ENCODE measurements at places on chromosomes 11 and 22.

DNA sequence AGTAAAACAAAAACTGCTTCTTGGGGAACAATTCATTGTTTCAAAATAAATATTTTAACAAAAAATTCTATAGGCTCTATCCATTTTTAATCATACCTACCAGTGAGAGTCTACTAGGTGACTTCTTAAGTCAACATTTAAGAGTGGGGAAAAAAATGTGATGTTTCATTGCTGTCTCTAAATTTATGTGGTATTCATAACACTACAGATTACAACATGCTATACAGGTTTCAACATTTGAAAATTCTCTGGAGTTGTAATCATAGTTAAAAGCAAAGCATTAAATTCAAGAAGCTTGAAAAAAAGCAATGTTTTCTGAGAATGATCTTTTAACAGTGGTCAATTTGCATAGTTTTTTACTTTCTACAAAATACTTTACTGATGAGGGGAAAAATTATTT, 18.3 kb downstream of the SBF2 start:
- DNase-seq: no peak

DNA sequence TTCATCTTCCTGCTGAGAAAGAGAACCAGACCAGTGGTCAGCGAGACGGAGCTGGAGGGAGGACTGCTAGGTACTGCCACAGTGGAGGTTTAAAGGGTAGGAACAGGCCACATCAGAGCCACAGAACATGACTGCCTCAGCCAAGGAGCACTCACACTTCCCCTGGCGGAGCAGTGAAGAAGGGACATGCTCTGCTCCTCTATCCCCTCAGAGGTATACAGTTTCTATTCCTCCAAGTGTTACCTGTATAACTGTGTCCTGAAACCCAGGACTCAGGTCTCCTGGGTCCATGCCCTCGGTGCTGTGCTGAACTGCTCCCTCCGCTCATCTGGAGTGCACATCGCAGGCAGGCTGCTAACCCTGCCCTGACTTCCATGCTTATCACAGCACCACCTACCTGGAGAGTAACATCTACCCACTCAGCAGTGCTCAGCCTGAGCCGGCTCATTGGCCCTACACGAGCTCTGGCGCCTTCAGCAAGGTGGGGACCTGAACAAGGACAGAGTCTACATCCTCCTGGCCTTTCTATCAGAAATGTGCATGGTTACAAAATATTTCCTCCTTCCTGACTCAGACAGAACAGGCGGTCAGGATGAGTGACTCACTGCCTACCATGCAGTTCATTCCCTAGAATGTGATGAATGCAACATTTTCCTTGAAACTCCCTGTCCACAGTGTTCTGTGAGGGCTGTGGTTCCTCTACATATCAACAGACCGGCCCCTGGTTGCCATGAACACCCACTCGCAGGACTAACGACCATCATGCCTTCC, 52.9 kb downstream of the C11orf58 start:
- no peak for DNase-seq

GRCh38 chr22:20224917-20225692, 43.0 kb downstream of the RTN4R start:
- no peak for DNase-seq

DNA sequence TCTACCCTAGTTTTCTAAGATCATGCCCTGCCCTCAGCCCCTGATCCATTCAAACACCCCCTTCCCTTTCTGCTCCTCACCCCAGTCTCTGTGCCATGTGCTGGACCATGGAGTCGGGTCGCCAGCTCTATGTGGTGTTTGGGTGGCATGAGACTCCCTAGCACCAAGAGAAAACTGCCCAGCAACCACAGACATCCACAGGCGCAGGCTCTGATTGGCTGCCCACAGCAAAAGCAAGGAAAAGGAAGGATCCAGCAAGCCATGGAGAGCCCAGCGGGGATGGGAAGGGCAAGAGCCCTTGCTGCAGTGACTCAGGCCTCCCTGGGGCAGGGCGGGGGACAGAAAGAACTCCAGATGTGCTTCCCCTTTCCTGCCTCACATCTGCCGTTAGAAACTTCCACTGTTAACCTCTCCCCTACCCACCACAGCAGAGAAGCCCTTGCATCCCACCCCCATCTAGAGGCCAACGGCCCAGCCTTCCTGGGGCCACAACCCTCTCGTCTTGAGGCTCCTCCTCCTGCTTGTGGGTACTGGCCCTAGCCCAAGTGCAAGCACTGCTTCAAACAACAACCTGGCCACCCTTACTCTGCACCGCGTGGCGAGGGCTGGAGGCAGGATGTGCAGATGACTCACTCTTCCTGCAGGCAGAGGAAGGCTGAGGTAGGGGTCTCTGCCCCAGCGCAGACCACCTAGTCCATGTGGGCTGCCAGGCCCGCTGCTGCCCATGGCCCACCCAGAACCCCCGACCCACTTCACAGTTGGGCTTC, 9.7 kb upstream of the AHNAK start:
- DNase-seq: peak; percentile 83

DNA sequence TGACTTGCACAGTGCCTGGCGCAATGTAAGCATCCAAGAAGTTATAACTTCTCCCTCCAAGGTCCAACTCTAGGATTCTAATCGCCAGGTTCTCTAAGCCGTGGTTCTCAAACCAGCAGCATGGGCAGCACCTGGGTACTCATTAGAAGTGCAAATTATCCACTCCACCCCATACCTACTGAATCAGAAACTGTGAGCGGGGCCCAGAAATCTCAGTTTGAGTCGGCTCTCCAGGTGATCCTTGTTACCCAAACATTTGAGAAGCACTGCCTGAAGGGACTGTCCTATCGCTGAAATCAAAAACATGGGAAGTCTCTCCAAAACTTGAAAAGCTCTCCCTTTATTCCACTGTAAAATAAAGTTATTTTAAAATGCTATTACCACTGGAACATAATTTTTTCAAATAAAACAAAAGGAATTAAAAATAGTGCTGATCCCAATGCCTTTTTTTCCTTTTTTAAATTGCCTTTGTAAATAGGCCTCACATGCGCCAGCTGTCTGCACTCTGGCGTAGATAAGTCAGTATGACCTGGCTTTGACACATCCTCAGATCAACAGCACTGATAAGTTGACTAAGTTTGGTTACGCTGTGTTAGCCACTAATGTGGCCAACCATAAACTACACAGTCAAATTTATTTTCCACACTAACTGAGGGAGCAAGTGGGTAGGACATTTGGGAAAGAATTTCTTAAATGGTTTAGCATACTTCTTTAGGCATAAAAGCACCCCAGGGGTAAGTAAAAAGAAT, 8.4 kb upstream of the CTR9 start:
- peak; percentile 25 for DNase-seq

- DNase-seq: no peak
Measured at GRCh38 chr11:11366793-11367192, 13.7 kb upstream of the CSNK2A3 start.

- no peak for DNase-seq
Measured at GRCh38 chr11:133520707-133521106, 11.6 kb downstream of the OPCML start.

DNA sequence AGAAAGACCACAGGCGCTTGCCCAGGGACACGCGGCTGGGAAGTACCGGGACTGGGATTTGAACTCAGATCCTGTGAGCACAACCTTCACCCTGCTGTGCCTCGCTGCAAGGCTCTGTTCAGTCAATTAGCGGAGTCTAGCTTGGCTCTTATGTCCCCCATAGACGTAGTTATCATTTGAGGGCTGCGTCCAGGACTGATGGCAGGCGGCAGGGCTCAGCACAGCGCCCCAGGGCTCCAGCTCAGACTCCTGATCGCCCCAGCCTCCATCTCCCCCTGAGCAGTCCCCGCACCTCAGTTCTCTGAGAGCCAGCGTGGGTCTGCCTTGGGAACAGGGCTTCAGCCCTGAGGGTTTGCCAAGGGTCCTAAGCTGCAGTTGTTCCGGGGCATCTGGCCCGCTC, 19.8 kb downstream of the MRGPRG start:
- no peak for DNase-seq

DNA sequence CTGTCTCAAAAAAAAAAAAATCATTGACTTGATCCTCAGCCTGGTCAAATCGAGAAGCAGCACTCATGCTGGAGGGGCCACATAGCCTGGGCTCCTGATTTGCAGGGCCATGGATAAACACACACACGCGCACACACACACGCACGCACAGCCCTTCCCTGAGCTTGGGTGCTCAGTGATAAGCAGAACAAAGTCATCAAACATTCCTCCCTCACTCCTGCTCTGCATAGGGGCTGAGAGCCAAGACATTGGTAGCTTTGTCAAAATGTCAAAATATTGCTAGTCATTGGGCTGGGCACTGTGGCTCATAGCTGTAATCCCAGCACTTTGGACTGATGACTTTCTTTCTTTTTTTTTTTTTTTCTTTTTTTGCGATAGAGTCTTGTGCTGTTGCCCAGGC, 34.0 kb upstream of the A4GALT start:
- DNase-seq: no peak

DNA sequence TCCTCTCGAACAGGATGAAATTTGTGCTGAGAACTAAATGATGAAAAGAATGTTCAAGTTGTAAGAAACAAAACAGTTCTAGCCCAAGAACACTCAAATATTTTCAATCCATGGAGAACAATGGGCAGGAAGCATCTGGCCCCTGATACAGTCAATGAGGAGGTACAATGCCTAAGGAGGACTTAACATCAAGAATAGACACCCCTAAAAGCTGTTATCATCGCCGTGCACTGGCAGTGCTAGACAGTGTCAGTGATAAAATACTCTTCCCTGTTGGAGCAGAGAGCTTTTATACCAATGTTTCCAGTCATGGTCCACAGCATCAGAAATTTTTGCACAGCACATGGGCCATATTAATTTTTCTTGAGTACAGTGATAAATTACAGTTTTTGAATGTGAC, 20.2 kb upstream of the VSTM5 start:
- no peak for DNase-seq

DNA sequence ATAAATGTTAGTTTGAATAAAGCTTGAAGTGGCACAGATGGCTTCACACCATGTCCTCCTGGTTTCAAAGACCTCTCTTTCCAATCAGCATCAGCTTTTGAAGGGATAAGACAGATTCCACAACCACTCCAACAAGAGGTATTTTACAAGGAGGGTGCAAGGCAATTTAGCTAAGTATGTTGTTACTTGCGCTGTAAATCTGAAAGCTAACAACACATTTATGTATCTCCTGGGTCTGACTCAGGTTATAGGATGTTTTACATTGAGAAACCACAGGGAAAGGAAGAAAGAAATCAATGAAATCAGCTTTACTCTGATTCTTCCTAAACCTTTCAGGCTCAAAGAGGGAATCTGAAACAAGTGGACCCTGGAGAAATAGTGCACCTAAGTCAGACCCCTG, 12.1 kb downstream of the CWC15 start:
- no peak for DNase-seq

- DNase-seq: no peak
Measured at GRCh38 chr11:12397931-12398334, 20.6 kb downstream of the PARVA start.

DNA sequence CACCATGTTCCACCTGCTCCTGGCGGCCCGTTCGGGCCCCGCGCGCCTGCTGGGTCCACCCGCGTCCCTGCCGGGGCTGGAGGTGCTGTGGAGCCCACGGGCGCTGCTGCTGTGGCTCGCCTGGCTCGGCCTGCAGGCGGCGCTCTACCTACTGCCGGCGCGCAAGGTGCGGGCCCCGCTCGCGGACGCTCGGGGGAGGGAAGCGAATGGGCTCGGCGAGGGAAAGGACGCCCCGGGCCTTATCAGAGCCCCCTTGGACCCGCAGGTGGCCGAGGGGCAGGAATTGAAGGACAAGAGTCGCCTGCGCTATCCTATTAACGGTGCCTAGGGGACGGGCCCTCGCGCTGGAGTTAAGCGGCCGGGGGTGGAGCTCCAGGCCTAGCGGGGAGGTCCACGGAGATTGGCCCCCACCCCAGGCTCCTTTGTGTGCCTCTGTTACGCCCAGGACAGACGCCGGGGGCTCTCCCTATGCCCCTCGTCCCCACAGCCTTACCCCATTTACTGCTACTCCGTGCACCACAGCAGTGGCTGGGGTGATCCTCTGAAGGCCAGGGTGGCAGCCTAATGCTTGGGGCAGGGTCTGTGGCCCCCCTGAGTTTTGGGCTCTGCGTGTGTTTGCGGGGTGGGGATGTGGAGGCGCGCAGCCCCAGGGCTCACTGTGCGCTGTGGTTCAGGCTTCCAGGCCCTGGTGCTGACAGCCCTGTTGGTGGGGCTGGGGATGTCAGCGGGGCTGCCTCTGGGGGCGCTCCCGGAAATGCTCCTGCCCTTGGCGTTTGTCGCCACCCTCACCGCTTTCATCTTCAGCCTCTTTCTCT, 1.1 kb downstream of the TM7SF2 start:
- DNase-seq: peak; percentile 49

DNA sequence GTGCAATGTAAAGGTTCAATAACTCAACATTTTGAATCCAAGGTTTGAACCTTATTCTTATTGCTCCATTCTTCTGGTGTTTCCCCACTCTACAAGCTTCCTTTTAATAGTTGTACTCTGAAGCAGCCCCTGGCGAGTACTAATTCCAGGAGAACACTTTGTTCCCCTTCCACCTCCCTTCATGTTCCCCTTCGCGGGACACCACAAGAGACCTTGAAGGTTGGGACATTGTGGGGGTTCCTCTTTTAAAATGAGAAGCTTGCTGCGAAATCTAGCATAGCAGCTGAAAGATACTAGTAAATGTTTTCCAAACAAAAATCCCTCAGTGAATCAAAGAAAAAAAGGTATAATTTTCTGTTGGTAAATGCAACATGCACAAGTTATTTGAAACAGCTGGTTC, 626.3 kb upstream of the LRRC4C start:
- no peak for DNase-seq

- no peak for DNase-seq
Measured at GRCh38 chr11:72863091-72863490, 48.9 kb downstream of the ATG16L2 start.

DNA sequence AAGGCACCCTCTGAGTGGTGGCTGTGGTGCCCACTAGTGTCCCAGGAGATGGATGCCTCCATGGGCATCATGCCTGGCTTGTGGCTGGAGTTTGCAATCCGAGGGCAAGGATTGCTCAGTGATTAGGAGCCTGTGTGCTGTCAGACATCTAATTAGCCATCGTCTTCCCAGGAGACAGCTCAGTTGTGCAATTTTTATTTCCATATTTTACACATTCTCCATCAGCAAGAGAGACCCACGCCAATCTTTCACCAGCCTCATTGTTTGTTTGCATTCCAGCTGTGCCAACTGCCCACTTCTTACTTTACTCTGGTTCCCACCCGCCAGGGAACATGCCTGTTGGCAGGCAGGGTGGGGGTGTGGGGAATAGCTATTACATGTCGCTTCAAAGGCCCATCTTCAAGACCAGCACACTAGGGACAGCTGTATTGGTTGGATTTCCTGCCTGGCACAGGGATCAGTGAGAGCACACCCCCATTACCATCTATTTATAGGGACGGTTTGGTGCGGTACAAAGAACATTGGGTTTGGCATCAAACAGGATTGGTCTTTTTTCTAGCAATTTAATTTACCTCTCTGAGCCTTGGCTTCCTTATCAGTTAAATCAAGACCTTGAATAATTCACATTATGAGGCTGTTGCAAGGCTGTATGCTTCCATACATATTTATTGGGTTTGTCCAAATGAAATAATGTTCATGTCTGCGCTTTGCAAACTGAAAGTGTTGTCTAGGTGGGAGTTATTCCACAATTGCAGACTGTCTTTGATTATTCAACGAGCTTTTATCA, 80.7 kb upstream of the NAV2 start:
- DNase-seq: no peak

Data from T-helper 22 cell (primary cell).